Mesendoderm (in vitro differentiated cells): ENCODE measurements at places on chromosomes 13 and 19.

DNA sequence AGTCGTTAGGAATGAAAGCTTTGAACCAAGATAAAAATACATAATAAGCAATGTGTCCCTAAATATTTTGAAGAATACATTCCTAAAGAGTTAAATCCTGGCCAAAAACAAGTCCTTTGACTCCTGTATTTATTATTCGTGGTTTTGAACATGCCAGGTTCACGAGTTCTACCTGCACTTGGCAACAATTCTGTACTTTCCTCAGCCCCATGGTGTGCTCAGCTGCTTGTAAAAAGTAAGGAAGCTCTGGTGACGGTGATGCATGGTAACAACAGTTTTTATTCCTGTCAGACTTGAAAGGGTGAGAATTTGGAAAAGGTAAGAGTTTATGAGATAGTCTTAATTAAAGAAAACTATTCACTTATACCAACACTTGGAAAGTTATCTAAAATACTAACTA is 95.0 kb upstream of the KLF12 start:
- no peak for DNase-seq

GRCh38 chr19:13094106-13094504 is 8.6 kb downstream of the LYL1 start:
- no peak for DNase-seq

DNA sequence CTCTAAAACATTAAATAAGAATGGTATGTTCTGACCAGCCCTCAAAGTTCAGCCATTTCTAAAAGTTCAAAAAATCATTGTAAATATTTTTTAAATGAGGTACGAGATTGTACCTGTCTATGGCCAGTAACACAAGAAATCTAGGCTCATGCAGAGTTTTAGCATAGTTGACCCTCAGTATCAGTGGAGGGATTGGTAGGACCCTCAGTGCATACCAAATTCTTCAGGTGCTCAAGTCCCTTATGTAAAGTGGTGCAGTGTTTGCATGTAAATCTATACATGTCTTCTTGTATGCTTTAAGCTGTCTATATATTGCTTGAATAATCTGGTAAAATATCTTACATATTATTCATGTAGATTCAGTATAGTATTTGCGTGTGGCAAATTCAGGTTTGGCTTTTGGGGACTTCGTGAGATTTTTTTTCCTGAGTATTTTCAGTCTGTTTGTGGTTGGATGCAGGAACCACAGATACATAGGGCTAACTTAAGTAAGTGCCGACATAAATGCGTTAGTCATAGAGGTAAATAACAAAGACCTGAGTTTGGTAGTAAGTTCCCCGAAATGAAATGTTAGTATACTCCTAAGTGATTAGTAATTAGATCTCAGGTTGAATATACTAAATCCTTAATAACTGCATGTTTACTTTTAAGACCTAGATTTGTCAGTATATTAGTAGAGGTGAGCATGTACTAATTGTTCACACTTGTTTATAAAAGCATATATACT is 7.8 kb downstream of the MIR17HG start:
- no peak for DNase-seq

DNA sequence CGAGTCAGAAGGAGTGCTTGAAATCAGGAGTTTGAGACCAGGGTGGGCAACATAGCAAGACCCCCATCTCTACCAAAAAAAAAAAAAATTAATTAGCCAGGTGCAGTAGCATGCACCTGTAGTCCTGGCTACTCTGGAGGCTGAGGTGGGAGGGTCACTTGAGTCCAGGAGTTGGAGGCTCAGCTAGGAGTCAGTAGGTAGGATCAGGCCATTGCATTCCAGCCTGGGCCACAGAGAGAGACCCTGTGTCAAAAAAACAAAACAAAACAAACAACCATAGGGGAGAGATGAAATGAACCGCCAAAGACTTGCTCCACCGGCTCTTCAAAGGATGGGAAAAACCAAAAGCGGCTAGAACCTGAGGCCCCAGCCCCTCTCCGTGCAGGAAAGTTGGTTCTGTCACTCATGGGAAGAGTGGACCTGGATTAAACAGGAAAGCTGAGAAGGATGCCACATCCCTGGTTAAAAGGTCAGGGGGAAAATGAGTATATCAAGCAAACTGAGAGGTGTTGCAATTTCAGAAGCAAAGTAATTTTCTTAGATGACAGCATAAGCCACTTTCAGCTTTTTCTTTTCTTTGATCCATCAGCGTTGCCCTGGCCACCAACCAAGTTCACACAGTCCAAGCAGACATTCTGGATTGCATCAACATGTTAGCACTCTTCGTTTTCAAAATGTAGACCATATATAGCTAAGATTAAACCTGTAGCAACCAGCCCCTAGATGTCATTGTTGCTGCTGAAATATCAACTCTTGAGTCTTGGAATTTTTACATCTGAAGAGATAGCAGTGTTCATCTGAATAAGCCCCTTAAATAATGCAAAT is 8.9 kb upstream of the ZNF507 start:
- DNase-seq, result no peak

GRCh38 chr19:3671680-3672574 is 28.3 kb downstream of the PIP5K1C start:
- DNase-seq, result no peak

GRCh38 chr19:50835785-50836542 is 2.6 kb upstream of the KLK15 start:
- DNase-seq, result peak; percentile 67

GRCh38 chr13:60094385-60095088 is 69.2 kb downstream of the DIAPH3 start:
- DNase-seq, result no peak

DNA sequence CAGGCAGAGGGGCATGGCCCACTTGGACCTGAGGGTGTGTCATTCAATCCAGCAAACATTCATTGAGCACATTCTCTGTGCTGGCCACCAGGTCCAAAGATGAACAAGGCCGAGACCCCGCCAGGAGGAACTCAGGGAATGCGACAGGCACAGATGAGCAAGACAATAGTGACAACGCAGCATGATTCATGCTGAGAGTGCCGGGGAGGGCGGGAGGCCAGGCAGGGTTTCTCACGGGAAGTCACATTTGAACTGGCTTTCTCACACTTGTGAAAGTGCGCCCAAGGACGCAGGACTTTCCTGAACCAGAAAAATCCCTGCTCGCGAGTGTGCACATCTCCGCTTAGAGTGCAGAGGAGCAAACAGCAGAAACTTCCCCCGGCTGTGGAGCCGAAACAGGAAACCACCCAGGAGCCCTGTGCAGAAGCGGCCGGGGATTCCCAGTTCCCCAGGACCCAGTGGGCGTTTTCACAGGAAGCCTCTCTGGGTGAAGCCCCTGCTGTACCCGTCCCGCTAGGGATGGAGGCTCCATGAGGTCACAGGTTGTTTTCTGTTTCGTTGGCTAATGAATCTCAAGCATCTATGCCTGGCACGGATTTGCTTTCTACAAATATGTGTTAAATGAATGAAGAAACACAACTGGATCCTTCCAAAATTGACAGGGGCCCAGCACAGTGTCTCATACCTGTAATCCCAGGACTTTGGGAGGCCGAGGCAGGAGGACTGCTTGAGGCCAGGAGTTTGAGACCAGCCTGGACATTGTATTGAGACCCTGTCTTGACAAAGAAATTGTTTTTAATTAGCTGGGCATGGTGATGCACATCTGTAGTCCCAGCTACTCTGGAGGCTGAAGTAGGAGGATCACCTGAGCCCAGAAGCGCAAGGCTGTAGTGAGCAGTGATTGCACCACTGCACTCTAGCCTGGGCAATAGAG is 68.4 kb upstream of the TM9SF2 start:
- peak; percentile 91 for DNase-seq

GRCh38 chr13:38483623-38484022 is 134.0 kb downstream of the UFM1 start:
- no peak for DNase-seq

GRCh38 chr13:68232351-68233130 is 1002.4 kb upstream of the PCDH9 start:
- DNase-seq, result peak; percentile 9

DNA sequence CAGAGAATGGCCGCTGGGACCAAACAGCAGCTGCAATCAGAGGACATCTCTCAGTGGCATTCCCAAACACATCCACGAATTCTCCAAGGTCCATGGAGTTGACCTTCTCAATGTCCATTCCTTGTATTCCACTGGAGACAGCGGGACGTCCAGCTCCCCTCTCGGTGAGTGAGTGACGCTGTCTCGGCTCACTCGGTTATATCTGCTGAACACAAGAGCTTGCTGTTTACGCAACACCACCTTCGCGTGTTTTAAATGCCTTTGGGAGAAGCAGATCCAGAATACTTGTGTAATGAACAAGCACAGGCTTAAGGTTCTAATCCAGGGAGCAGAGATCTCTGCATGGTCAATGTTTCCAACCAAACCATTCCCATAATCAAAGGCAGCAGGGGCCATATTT is at the start of gene URAD:
Gene URAD, minus strand, starts transcription at position 174 of the 400 bp plus-strand sequence. Its CDS starts 56 bp downstream, at position 118.
- no peak for DNase-seq

GRCh38 chr13:94305463-94305862 is 174.0 kb downstream of the DCT start:
- no peak for DNase-seq
